ENCODE measurements at places on chromosomes 5 and 9. TPM values are rescaled to one million over a fixed set of nuclear protein-coding genes. Genes with fewer than 3 reads are reported as not detected.

Gene FOXD4L6
- polyA plus RNA-seq: not detected

Gene RPL35
- polyA plus RNA-seq: 4,687 TPM

Gene PCDHB14
- not detected for polyA plus RNA-seq

Gene NR4A3
- polyA plus RNA-seq: 0.01 TPM

Gene IFNA1
- polyA plus RNA-seq: not detected

- DNase-seq: no peak
Observed at GRCh38 chr5:65623482-65623881, 651 bp downstream of the TRIM23 start.

- no peak for DNase-seq
Observed at GRCh38 chr9:123861086-123861755, 68.7 kb downstream of the DENND1A start.

- DNase-seq: peak; percentile 29
Observed at GRCh38 chr5:5419291-5420210, 2.9 kb upstream of the ICE1 start.

DNA sequence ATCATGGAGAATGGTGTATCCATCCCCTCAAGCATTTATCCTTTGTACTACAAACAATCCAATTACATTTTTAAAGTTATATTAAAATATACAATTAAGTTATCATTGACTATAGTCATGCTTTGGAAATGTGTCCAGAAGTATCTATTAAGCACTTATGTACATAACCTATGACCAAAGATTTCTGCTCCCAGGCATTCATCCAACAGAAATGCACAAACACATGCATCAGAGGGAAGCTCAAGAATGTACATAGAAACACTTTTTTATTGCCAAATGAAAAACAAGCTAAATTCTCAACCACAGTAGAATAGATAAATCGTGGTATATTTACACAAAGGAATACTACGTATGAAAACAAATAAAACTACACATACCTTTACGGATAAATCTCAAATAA, 700.5 kb upstream of the ZNF608 start:
- no peak for DNase-seq

DNA sequence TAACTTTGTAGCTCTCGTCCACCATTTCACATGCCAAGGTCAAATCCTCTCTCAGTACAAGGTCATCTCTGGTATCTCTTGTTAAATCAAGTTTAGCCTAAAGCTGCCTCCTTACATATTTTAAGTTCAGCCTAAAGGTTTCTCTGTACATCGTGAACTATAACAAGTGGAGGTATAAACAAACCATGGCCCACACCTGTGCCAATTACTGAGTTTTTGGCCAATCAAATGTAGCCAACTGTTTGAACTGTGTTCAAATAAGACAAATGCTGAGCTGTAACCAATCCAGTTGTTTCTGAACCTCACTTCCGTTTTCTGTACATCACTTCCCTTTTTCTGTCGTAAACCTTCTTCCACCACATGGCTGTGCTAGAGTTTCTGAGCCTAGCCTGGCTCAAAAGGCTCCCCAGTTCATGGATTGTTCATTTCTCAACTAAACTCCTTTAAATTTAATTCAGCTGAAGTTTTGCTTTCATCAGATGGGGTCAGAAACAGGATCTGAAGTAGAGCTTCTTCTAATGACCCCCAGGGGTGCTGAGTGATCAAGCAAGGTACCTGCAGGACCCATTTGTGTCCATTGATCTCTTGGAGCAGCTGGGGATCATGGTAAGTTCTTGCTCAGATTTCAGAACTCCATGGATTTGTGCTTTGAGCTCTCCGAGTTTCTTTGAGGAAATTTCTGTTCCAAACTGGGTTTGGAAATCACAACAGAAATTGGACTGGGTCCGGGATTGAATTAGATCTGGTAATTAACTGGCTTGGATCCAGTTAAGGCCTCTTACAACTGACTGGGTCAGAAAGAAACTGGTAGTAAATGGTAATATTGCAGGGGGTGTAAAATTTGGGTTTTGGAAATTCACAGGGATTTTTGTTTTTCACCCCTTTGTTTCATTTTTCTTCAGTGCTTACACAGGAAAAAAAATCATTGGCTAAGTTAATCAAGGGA, 11.0 kb upstream of the NANS start:
- no peak for DNase-seq

DNA sequence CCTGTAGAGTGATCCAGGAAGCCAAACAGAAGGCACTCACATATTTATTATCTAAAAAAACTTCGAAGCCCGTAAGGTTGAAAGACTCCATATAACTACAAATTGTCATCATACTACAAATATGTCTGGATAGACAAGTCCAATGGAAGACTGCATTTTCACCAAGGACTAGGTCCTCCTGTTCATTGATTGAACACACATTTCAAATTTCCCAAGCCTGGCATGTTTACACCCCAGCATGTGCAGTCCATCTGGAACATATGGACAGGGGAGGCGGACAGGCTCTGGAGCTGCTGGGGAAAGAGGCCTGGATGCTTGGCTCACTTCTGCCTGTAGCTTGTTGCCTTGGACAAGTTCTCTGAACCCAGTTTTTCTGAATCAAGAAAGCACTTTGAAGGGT, 378.7 kb downstream of the ENC1 start:
- DNase-seq: no peak

DNA sequence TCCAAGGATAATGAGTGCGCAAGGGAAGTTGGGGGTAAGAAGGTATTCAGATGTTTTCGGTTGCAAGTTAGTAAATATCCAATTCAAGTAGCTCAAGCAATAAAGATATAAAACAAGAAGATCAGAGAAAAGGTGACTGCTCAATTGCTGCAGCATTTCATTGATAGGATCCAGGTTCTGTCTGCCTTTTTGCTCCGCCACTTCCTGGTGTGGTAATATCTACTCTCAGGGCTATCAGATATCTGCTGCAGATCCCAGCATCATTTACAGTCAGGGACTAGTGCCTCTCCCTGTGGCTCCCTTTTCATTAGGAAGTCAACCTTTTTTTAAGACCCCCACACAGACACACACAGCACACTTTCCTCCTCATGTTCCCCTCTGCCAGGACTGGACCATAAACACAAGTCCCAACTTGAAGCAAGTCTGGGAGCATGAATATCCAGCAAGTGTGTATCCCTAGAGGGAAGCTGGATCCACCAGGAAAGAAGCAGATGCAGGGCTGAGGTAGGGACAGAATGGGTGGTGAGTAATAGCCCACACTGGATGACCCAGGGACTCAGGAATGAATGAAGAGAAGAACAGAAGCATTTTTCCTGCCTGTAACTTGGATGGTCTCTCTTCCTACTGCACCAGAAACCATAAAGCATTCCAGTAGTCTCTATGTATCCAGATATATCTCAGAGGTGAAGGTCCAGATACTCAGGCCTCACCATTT, 53.7 kb downstream of the ZNF622 start:
- peak; percentile 66 for DNase-seq

DNA sequence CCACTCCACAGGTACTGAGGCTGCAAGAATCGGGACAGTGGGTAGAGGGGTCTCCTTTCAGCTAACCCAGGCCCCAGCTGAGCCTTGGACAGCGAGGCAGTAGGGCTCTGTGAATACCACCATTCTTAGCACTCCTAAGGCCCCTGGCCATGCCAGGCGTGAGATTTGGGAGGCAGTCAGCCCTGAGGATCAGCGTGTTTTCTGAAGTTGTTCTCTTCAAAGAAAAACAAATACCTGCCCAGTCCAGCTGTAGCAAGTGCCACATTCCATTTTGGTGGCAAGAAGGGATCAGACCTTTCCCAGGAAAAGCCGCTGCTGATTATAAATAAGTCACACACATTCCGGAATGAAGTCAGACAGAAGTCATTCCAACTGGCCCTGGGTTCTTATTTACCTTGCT, 47.8 kb downstream of the RALGPS1 start:
- no peak for DNase-seq

DNA sequence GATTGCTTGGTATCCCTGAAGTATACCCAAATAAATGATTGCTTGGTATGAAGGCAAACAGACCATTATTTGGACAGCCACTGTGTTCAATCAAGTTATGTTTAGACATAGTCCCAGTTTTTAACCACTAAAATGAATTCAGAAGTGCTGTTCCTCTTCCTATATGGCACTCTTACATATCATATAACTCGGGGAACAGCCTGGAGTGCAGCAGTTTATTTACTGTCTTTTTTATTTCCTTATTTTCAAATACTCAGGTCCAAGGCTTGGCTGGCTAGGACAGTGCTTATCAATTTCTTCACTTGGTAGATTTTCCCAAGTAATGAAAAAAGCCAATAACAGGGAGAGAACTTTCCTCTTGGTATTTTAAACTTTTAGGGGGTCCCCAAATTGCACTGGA, 58.6 kb upstream of the CCDC112 start:
- DNase-seq: no peak

- DNase-seq: no peak
Observed at GRCh38 chr9:2337131-2337530, 284.5 kb upstream of the VLDLR start.

GRCh38 chr5:100691548-100691947, 156.4 kb downstream of the FAM174A start:
- DNase-seq: peak; percentile 52

DNA sequence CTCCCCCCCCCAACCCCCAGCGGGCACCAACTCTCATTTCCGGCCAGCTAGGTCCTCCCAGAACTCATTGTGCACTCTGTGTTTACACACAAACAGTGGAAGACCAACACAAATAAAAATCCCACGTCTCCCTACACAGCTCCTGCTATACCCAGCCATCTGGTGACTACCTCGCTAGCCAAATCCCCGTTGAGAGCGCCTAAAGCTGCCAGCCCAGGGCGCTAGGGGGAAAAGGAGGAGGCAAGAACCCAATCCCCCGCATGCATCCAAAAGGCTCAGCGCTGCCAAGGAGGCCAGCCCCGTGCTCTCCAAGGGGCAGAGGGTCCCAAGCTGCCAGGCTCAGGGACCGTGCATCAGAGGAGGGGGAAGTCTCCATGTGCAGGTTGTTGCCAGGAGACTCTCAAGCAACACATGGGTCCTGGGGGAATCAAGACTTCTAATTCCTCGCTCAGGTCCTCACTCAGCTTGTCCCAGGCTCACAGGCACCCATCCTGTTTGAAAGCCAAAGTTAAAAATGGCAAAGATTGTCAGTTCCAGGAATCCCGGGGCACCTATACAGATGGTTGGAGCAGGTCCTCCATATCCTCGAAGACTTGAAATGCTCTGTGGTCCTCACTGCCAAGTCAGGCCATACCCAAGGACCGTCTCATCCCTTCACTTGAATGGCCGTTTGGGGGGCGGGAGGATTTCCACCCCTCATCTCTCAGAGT, 2.7 kb downstream of the ASTN2 start:
- DNase-seq: no peak

DNA sequence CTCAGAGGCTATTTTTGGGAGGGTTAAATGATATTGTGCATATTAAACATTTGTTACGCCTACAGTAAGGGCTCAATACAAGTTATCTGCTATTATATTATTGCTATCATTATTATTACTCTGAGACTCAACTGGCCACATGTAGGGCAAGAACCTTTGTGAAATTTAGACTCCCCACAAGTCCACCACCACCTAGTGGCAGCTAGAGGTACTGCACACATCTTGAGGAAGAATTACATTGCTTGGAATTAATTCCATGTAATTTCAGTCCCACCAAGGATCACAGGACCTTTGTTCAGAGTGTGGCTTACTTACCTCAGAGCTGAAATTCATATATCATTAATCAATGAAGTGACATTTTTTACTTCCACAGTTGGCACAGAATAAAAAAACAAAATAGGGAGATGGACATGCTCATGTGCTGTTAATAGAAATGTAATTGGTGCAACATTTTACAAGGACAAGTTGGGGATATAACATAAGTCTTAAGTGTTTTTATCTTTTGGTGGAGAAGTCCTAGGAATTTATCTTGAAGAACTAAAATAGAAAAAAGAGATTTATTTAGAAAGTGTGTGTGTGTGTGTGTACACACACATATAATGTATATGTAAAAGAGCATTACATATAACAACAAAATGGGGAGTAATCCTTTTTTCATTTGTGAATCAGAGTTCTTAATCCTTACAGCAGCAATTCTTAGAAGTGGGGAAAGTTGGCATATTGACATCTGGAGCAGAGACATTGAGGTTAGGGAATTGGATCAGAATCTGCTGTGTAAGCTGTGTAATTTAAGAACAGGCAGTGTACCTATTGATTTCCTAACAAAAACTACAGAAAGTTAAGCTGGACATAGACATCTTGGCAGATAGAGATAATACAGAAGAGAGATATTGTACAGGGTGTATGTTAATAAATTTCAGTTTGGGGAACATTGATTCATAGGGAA, 11.2 kb downstream of the MSANTD3 start:
- peak; percentile 30 for DNase-seq

DNA sequence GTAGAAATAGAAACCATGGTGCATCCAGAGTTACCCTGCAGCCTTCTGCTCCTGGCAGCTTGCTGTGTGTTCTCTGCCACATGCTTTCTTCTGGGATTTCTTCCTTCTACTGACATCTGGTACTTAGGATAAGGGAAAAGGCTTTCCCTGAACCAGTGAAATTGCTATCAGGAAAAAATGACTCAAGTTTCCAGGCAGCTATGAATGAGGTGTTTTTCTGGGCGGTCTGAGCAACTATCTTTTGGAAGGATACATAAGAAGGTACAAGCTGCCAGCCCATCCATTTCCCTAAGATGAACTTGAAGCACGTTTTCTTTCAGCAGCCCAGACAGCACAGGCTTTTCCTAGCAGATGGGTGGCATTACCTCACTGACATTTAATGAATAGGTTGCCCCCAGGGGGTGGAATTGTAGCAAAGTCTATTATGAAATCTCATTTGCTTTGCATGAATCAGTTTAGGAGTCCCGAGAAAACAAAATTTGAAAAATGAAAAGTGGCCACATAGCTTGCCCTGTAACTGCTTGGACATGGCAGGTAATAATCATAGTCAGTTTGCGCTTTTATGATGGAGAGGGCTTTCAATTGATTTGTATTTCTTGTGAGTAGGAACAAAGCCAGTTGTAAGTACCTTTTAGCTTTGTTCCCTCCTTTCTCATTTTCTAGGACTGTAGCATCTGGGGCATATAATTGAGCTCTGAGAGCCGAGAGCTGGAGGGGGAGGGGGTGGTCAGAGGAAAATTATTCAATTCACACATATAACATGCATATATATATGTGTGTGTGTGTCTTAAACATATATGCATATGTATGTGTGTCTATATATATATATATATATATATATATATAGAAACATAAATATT, 108.5 kb downstream of the C9orf152 start:
- DNase-seq: peak; percentile 71

DNA sequence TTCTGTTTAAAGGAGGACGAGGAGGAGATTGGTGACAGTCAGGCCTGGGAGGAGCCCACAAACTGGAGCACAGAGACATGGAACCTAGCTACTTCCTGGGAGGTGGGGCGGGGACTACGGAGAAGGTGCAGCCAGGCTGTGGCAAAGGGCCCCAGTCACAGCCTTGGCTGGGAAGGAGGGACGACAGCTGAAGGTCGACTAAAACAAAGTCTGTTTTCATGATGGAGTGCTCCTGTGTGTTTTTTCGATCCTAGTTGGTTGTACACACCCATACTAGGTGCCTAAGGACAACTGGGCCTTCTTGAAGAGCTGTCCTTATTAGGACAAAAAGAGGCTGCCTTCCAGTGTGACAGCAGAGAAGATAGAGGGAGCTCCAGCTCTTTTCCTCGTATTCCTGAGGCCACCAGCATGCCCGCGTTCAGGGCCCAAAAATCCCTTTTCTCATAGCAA, 2.9 kb downstream of the CCDC107 start:
- DNase-seq: no peak

Measured in foreskin keratinocyte (primary cell).